ENCODE measurements at places on chromosomes 4 and X. TPM values are rescaled to one million over a fixed set of nuclear protein-coding genes. Genes with fewer than 3 reads are reported as not detected.

Gene DKK2
- 15.7 TPM for total RNA-seq

Gene LPAR4
- total RNA-seq, result 2.4 TPM

Gene ERVMER34-1
- not detected for total RNA-seq

GRCh38 chr4:110627977-110628662, 5.2 kb upstream of the PITX2 start:
- no peak for DNase-seq

Gene LRP2BP
- total RNA-seq, result 0.29 TPM

DNA sequence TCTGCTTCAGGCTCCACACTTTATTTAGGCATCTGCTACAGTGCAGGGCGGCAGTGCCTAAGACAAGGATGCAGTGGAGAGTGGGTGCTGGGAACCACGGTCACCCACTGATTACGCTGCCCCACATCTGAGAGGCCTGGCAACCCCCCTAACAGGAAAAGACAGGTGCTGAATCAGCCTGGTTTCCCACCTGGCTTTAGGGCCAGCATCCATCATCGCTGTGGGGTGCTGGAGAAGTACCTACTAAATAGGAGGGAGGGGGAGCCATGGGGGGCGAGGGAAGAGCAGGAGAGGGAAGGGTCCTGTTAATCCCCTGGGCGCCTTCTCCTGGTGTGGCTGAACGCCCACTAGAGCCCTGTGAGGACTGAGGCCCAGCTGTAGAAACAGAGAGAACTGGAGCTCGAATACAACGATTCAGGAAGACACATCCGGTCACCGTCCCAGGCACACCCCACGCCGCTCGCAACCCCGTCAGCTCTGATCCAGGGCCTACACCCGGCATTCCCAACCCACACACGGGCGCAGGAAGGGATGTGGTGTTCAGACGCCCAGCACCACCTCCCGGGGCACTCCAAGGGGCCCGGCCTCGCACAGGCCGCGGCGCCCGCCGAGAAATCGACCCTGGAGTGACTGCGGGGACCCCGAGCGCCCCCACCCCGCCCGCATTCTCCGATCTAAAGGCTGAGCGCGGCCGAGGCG, 554 bp downstream of the DCTD start:
- peak; percentile 76 for DNase-seq

Gene PCYT1B
- not detected for total RNA-seq

DNA sequence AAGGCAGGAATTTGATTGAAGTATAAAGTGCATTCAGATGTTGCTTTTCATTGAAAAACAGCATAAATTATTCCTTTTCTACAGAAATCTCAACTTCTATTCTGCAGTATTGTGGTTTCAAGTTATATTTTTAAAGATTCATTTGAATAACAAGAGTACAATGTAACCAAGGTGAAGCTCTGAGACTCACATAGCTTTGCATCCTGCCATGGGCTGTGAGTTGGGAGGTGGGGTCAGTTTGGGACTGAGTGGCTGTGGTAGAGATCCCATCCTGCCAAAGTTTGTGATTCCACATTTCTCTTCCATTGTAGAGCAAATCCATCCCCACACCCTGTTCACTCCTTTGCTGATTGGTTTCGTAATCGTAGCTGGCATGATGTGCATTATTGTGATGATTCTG, 69.2 kb downstream of the KIT start:
- DNase-seq, result no peak

- DNase-seq, result no peak
These were observed 38.7 kb upstream of the PDK3 start for GRCh38 chrX:24426340-24426913.

Gene RAB40AL
- total RNA-seq, result not detected

Gene GASK1B
- 1.3 TPM for total RNA-seq

GRCh38 chrX:123184219-123184865, at the start of gene GRIA3:
Gene GRIA3 (plus strand): TSS chrX:123184278. CDS start chrX:123184536, 258 bp downstream.
- DNase-seq, result no peak

DNA sequence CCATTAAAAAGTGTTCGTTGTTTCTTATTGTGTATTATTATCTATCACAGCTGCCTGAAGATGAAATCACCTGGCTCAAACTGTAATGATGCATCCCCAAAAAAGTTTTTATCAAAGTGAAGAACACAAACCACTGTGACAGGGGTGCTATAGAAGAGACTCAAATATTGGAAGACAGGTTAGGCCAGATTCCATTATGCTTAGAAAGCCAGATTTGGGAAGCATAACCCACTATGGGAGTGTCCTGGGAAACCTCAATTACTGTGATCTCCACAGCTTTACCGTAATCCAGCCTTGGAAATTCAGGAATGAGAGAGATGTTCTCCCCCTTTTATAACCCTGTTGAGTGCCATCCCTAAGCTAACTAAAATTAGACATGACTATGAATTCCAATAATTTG, 114.2 kb downstream of the NWD2 start:
- DNase-seq, result no peak

GRCh38 chrX:17521871-17522693, 147.1 kb downstream of the NHS start:
- no peak for DNase-seq

- DNase-seq, result no peak
These were observed 275.2 kb upstream of the EDA2R start for GRCh38 chrX:66914080-66914479.

GRCh38 chr4:85681221-85681657, 206.3 kb downstream of the ARHGAP24 start:
- DNase-seq, result peak; percentile 84

Gene SLC10A4
- not detected for total RNA-seq

DNA sequence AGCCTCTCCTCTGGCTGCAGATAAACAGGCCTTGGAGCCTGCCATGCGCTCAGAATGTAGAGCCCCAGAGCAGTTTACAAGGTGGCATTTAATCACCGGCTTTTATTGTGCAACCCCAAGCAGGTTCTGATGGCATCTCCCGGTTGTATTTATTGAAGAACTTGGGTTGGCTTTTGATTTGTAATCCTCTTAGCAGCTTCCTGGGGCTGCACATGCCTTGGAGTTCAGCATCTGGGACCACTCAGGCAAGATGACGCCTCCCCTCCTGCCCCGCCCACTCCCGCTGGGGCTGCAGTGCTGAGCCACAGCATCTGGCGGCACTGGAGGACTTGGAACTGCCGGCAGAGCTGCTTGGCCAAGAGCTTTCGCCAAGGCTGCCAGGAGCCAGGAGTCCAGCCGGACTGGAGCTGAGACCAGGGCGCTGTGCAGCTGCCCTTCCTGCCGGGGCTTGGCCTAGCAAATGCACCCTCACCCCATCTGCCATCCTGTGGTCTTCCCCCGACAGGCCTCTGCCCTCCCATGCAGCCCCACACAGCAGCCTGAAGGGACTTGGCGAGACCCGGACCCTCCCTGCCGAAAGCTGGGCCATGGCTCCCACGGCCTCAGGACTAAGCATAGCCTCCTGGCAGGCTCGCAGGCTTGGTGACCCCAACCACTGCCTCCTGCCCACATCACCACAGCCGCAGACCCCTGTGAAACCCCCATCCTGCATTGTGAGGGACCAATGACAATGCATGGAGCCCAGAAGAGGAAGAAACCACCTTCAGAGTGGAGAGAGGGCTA, 5.4 kb downstream of the HTRA3 start:
- no peak for DNase-seq

DNA sequence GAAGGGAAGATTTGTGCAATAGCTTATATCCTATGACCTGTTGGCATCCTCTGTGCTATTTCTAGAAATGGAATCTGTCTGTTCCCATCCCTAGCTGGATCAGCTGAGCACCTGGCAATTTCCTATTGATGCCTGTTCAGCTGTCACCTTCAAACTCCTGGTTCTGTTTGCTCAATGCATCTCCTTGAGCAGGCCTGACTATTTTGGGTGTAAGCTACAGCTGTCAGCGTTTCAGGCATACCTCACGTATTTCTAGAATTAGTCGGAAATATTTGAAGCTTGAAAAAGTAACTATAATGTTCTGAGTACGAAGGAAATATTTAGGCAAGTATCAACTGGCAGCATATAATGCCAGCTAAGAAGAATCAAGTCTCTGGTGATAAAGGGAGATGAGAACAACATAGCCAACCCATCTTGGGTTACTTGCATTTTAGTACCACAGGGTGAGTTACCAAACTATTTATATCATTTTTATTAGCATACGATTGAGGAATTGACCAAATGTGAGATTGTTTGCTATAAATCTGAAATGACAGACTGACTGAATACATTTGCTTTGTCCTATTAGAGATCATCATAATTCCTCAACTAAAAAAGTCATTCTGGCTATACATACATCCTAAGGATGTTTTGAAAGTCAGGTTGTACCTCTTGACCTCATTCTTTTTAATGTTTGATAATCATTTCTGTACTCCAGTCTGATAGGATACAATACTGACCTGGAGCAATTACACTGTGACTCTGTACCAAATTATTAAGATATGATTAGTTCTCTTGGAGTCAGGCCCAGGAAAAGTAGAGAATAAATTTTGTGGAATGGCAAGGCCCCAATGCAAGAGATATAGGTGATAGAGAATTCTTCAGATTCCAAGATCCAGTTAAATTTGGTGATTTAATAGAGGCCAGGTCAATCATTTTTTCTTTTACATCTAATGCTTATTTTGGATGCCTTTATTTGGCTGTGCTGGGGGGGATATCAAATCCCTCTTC, 36.4 kb upstream of the PLAC1 start:
- no peak for DNase-seq

DNA sequence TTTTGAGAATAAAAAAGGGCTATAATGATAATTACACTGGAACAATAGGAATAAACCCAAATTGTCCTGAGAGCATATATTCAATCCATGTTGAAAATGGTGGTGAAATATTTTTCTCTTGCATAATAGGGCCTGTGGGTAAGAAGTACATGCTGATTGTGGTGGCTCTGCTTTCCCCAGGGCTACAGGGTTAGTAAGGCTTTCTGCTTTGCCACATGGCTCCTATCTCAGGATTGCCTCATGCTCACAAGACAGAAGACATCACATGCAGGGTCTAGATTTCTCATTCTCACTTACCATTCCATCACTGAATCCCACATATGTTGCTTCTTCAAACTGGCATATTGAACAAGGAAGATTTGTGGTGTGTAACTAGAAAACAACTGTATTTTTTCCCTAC, 12.4 kb upstream of the VEGFC start:
- no peak for DNase-seq

Gene POU4F2
- not detected for total RNA-seq

GRCh38 chrX:20016616-20016945, 25.7 kb upstream of the BCLAF3 start:
- DNase-seq, result no peak

DNA sequence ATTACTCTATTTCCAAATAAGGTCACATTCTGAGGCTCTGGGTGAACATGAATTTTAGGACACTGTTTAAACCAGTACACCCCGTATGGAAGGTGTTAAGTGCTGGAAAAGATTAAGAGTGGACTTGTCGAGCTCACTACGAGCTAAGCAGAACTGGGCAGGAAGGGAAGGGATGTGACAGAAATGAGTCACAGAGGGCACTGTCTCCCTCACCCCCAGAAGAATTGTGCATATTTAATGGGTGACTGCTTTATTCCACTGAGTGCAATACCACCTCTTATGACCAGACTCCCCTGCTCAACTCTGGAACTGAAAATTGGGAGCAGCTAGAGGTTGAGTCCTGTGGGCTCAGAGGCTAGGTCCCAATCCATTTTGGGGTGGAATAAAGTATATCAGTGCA, 187.4 kb upstream of the RPS6KA3 start:
- DNase-seq, result peak; percentile 26

- no peak for DNase-seq
These were observed 205.7 kb upstream of the BCOR start for GRCh38 chrX:40303256-40304077.

DNA sequence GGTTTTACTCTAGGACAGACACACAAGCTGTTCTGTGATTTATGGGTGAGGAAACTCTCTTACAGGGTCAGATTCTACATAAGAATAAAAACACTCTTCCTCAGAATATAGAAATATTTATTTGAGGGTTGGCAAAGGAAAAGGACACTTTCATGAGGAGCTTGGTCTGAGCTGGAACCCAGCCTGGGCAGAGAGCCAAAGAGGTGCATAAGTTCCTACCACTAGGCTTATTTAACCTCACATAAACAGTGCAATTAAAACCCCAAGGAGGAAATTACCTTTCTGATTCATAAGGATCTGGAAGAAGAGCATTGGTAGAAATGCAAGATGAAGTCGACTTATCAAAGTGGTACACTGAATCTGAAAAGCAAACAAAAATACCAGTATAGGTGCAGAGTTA, 32.9 kb downstream of the SETD7 start:
- DNase-seq, result no peak

DNA sequence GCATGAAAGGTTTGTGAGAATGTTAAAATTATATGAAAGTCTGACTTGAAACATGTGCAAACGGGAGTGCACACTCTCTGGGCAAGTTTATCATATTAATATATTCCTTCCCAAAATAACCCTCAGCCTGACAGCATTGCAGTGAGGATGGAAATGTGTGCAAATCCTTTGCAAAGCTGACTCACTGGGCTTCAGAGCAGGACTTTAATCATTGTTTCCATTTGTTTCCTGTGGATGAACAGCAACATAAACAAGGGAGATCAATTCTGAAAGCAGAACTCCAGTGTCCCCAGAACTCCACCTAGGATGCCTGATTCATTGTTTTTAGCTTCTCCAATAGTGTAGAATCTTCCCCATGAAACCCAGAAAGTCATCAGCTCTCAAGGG, 32.9 kb downstream of the SLC2A9 start:
- DNase-seq, result no peak

Gene ZNF157
- not detected for total RNA-seq

Gene SSX4
- total RNA-seq, result not detected

- no peak for DNase-seq
These were observed 5.1 kb downstream of the SEPTIN6 start for GRCh38 chrX:119687661-119688413.

Gene EGF
- 28.0 TPM for total RNA-seq

Gene MSANTD1
- not detected for total RNA-seq

GRCh38 chrX:7889135-7889534, 38.1 kb downstream of the PNPLA4 start:
- DNase-seq, result no peak

GRCh38 chr4:170011921-170012628, 14.1 kb downstream of the MFAP3L start:
- no peak for DNase-seq

- DNase-seq, result peak; percentile 1
These were observed 260.9 kb downstream of the GLUD2 start for GRCh38 chrX:121308276-121308805.

Gene IL13RA1
- 52.3 TPM for total RNA-seq

Gene SLC6A8
- total RNA-seq, result 2.7 TPM

GRCh38 chr4:40963897-40964478, 214.2 kb downstream of the NSUN7 start:
- DNase-seq, result no peak

DNA sequence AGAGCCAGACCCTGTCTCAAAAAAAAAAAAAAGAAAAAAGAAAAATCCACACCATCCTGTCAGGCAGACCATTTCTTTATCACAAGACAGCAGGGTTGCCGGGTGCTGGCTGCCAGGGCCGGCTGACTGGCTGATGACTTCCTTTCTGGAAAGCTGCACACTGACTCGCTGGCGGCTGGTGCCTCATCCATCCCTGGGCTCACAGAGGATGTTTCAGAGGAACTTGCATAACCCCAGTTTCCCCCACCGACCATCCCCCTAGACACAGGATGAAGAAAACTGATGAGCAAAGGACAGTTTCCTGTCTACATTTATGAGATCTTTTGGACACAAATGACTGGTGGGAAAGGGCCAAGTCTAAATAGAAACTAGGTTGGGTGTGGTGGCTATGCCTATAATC, 14.1 kb downstream of the HPSE start:
- no peak for DNase-seq
